ENCODE measurements at places on chromosomes 16 and 17.

DNA sequence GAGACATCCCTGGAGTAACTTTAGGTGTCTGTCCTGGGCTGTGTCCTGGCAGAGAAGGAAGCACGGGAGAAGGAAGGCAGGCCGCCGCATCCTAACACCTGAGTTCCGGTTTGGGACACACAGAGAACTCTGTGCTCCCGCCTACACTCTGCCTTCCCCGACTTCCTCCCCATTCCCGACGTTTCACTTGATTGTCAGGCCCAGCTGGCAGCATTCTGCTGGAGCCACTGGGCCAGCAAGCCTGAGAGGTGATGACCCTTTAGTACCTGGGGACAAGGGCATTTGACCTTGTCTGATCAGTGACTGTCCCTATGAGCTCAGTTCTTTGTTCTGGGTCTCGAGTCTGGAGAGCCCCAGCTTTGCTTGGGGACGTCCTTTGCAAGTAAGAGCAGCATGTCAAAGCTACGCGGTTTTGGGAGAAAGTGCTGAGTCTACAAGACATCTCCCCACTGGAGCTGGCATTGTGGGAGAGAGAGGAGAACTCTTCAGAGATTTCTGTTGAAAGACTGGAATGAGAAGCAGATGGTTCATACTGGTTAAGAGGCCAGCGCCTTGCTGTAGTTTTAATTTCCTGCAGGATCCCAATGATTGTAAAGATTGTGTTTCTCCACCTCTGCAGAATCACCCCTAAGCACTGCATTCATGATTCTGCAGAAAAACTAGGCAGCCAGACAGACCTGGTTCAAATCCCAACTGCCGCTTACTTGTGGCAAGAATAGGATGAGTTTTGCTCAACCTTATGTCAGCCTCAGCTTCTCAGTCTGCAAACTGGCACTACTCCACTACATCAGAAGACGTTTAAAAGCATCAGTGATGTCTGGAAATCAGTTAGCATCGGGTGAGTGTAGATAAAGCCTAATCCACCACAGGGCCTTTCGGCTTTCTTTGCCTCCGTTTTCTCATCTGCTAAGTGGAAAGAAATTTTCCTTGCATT lies 20.6 kb downstream of the ABAT start:
- DNase-seq, result no peak

GRCh38 chr16:1884155-1884760 lies 12.3 kb upstream of the MEIOB start:
- DNase-seq, result no peak

GRCh38 chr17:27654136-27654535 lies 23.1 kb downstream of the LGALS9 start:
- no peak for DNase-seq

DNA sequence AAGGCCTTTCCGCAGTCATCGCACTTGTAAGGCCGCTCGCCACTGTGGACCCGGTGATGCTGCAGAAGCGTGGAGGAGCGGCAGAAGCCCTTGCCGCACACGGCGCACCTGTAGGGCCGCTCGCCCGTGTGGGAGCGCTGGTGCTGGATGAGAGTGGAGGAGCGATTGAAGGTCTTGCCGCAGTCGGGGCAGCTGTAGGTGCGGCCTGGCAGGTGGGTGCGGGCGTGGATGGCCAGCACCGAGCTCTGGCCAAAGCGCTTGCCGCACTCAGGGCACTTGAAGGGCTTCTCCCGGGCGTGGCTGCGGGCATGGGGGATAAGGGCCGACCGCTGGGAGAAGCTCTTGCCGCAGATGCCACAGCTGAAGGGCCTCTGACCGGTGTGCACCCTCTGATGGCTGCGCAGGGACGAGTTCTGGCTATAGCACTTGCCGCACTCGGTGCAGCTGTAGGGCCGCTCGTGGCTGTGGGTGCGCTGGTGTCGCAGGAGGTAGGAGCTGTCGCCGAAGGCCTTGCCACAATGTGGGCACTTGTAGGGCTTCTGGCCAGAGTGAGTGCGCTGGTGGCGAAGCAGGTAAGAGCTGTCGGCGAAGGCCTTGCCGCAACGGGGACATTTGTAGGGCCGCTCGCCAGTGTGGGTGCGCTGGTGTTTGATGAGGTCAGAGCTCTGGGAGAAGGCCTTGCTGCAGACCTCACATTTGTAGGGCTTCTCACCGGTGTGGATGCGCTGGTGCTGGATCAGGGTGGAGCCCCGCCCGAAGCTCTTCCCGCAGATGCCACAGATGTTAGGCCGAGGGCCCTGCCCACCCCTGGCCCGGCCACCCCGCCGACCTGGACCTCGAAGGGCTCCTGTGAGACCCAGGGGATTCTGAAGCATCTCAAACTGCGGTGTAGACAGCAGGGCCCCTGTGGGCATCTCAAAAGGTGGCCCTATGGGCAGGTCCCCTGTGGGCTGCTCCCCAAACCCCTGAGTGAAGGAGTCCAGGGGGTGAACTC lies 1.5 kb downstream of the ZNF768 start:
- no peak for DNase-seq

GRCh38 chr17:16282522-16282921 lies 65.5 kb downstream of the PIGL start:
- DNase-seq, result no peak

DNA sequence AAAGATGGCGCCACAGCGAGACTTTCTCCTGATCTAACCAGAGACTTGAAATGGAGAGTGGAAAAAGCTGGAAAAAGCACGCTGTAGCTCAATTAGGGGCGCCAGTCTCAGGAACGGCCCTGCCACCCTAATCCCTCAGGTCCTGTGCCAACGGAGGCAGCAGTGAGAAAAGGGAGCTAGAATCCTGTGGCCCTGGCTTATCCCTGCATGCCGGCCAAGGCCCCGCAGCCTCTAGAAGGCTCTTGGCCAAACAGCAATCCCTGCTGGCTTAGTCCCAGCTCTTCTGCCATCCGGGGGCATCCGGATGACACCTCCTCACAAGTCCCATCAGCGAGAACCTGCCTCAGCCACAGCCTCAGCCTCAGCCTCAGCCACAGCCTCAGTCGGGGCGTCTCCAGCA lies 69.8 kb downstream of the MRM3 start:
- DNase-seq, result no peak

DNA sequence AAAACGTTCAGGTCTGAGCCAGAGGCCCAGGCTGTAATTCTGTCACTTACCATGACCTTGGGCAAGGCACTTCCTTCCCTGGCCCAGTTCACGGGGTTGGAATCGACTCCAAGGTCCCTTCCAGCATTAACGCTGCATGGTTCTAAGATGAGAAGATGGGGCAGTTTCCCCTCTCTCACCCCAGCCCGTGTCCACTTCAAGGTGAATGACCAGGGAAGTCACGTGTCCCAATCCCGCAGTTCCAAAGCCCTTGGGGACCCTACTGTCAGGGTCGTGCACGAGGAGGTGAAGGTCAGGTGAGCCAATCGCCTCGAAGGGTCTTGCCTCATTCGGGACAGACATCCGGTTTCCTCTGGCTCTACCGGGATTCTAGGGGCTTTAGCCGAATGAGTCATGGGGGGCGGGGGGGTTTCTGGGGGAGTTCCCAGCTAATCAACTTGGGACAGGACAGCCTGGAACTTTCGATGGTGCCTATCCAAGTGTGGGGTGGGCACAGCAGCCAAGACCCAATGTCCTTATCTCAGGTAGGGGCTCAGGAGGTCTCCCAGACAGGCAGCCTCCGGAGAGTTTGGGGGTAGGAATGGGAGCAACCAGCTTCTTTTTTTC lies 762 bp upstream of the CSF3 start:
- DNase-seq, result no peak

DNA sequence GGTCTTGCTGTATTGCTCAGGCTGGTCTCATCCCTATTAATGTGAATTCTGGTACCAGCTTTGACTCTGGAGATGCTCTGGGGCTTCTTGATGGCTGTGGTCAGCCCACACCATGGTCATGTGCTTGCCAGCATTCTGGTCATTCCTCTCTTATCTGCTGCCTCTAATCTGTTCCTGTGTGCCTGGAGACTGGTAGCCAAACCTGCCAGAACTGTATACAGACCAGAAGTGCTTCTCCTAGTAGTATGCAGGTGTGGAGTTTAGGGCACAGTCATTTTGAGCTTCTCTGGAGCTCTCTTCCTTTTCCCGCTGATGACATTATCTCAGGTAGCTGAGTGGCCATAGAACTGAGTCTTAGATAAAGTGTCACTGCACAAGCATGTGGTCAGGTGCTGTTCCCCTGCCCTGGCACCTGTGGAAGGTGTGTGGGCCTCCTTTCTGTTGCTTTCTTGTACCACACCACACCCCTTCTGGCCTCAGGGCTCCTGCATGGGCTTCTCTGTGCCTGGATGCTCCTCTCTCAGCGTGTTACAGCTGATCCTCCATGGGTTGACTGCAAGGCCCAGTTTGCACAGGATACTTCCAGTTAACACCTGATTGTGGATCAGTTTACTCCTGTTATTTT lies 162.7 kb downstream of the SPECC1 start:
- DNase-seq, result no peak

- DNase-seq, result no peak
Observed at GRCh38 chr16:76854234-76854633, 336.8 kb upstream of the MON1B start.

DNA sequence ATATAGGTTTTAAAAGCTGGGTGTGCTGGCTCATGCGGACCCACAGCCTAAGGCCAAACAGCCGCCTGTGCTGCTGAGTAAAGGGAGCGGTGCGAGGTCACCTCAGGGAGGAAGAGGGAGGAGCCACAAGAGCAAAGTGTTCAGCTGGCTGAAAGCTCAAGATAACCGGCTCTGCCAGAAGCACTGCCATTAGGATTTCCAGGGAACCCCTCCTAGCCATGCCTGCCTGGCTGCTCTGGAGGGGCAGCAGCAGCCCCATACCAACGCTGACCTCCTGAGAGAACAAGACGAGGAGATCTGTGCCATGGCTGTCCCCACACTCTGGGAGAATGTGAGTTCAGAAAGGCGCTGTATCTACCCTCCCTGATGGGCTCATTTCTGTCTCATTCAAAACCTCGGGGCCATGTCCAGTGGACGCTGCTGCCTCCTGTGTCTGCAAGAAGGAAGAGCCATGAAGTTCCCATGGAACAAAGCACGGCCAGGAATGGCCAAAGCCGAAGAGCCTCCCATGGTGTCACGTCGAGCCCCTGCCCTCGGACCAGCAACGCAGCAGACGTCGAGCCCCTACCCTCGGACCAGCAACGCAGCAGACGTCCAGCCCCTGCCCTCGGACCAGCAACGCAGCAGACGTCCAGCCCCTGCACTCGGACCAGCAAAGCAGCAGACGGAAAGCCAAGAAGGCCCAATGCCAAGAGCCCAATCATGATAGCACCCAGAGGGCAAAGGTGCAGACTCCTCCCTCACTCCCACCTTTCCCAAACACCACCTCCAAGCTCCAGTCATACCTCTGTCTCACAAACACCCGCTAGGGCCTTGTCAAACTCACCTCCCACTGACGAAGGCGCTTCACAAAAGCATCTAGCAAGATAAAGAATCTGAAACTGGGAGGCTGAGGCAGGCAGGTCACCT lies 107.0 kb downstream of the ANKRD11 start:
- DNase-seq, result no peak

GRCh38 chr17:35046740-35047283 lies 16.7 kb downstream of the RFFL start:
- peak; percentile 25 for DNase-seq

GRCh38 chr17:32206861-32207260 lies 58.8 kb upstream of the RHBDL3 start:
- DNase-seq, result no peak

DNA sequence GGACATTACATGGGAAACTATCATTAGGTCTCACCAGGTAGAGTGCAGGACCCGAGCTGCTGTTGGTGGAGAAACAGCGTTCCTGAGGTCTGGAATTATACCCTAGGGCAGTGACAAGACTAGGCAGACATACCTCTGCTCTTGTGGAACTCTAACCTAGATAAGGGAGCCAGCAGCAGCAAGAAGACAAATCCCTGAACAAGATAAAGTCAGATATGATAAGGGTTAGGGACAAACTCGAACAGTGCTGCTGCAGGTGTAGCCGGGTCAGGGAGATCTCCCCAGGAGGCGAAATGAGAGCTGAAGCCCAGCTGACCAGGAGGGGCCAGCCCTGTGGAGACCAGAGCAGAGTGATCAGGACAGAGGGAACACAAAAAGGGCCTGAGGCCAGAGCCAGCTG lies 34.7 kb downstream of the ARSG start:
- no peak for DNase-seq

DNA sequence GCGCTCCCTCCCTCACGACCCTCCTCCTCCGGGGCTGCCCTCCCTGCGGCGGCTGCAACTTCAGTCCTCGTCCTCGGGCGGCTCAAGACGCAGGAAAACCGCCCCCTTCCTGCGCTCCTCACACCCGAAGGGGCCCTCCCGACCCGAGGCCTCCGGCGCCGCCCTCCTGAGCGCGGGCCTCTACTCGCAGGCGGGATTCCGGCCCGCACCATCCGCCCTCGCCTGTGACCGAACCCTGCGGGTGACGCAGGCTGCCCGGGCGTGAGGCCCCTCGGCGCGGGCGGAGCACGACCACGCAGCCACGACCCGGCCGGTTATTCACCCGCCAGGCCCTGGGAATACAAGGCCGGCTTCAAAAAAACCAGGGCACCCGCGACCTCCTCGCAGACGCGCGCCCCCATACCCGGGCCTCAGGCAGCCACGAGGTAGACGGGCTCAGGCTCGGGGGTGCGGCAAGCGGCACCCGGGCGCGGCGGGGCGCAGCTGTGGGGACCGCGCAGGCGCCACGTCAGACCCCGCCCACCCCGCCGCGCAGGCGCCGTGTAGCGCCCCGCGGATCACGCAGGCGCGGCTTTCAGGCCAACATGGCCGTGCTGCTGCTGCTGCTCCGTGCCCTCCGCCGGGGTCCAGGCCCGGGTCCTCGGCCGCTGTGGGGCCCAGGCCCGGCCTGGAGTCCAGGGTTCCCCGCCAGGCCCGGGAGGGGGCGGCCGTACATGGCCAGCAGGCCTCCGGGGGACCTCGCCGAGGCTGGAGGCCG lies at the start of gene SPG7:
TSS of gene SPG7 (plus strand) at position 570 of the 757 bp plus-strand sequence. CDS start at position 585, 15 bp downstream.
- peak; percentile 81 for DNase-seq

All from stimulated activated CD8-positive, alpha-beta memory T cell treated with anti-CD3 and anti-CD28 coated beads, Interleukin-2, amount 100 ng/mL, for 1 hour (primary cell).